IPS-NIHi11 (cell line): ENCODE measurements at places on chromosomes 5 and 9.

GRCh38 chr5:77368367-77368766, 123.7 kb downstream of the WDR41 start:
- DNase-seq = no peak

- no peak for DNase-seq
Observed at GRCh38 chr9:114638404-114638803, 19.2 kb downstream of the TEX53 start.

GRCh38 chr9:130219661-130220096, 45.9 kb upstream of the HMCN2 start:
- no peak for DNase-seq

DNA sequence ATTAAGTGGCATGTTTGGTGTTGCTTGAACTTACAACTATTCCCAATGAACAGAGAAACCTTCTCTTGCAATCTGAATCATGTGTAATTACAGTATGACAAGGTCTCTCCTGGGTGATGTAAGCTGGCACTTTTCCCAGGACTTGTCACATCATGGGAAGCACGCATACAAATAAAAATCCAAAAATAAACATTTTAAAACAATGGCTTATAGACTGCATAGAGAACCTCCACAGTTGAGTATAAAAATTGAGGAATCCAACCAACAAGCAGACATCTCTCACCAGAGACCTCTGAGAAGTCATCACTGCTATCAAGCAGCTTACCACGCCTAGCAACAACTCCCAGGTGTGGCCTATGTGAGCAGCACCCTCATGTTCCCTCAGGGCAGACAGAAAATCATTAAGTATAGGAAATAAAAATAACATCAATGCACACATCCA, 3.9 kb downstream of the MLLT3 start:
- no peak for DNase-seq
